KG1 (cell line): ENCODE measurements at places on chromosomes 13 and 19.

GRCh38 chr19:34134190-34135053, 37.9 kb upstream of the LSM14A start:
- DNase-seq: peak; percentile 47

- no peak for DNase-seq
Observed at GRCh38 chr13:44396701-44397580, 23.3 kb downstream of the SERP2 start.

DNA sequence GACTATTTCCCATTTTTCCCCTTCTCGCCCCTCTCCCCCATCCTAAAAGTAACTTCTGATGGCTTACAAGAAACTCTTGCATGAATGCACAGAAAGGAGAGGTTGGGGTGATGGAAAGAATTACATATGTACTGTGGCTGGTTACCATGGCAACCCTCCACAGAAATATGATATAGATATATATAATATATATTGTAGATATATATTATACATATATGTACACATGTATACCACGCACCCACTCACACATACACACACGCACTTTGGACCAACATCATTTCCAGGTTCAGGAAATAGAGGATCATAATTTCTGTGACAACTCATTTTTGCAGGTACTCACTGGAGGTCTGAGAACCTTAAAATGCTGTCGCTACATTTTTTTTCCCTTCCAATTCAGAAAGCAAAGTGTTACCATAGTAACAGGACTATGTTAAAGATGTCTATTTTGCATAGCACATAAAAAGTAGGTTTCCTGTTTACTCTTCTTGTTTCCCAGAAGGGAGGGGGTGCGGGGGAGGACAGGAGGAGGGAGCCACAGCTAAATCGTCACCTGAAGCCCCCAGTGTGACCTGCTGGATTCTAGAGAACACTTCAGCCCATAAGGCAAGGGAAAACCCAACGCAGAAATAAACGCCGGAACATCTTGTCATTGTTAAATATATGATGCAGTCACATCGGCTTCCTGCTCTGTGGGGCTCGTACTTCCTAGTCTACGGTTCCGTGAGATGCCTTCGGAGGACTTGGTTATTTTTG, 44.7 kb downstream of the EFNB2 start:
- no peak for DNase-seq

DNA sequence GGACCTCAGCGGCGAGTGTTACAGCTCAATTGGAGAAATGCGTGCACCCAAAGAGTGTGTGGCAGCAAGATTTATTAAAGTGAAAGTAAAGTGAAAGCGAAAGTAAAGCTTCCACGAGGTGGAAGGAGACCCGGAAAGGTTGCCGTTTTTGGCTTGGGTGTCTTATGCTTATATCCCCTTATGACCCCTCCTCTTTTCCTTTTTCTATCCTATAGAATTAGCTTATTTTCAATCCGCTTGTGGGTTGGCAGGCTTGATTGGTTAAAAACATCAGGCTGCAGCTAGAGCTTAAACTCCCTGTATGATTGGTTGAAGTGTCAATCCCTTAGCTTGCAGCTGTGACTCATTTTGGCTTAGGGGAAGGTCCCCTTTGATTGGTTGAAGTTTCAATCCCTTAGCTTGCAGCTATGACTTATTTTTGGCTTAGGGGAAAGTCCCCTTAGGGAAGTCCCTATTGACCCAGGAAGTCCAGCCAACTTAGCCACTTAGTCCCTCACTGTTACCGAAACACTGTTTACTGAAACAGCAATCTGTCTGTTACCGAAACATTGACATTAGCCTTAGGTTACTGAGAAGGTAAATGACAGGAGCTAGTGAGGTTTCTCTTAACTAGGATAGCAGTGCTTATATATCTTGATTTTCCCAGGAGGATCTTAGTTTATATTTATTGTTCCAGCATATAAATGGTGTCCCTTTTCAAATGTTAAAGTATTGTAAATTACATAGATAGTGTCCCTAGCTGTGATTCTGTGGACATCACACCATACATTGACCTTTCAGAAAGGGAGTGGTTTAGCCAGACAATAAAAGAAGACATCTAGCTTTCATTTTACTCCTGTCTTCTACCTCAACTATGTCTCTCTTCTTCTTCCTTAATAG, 575.8 kb downstream of the DACH1 start:
- peak; percentile 20 for DNase-seq

DNA sequence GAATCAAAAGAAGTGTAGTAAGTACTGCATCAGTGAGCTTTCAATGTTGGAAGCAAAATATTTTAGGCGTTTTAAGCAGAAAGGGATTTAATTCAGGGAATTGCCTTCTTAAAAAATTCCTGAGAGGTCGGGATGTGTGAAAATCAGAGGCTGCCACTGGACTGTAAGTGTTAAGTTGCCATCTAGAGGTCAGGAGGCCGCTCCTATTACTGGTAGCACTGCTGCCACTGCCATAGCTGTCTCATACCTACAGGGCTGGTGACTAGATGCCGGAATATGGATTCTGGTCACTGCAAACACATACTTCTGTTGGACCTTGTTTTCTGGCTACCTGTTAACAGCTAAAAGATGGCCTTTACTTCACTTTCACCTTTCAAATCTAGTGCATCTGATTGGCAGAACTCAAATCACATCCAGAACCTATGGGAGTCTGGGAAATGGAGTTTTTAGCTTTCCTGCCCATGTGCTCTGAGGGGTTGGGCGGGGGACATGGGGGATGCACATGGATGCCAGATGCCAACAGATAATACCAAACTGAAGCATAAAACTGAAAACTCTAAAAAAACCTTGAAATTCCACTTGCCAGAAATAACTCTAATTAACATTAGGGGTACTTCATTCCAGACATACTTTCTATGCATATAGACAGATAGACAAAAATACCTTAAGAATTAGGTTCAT, 29.8 kb downstream of the DGKH start:
- no peak for DNase-seq

DNA sequence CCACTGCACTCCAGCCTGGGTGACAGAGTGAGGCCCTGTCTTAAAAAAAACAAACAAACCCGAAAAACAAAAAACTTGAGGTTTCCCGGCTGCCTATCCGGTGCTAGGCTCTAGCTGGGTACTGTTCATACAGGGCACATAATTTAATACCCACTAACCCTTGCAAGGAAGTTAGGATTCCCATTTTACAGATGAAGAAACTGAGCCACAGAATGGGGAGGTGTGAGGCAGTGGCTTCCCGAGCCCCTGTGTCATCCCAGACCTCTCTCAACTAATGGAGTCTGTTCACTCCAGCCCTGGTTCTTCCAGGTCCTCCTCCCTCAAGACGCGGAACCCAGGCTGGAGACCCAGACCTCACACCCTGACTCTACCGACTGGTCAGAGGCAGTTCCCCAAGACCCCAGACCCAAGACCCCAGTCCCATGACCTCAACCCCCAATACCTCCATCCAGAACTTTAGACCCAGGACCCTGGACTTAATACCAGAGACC, 576 bp downstream of the APBA3 start:
- DNase-seq: no peak
